ENCODE measurements at places on chromosomes 6 and 20. TPM values are rescaled to one million over a fixed set of nuclear protein-coding genes. Genes with fewer than 3 reads are reported as not detected.

GRCh38 chr20:57429580-57430200 is 38.5 kb downstream of the RBM38 start:
- no peak for DNase-seq

GRCh38 chr6:79079561-79080041 is 1.5 kb upstream of the PHIP start:
- no peak for DNase-seq

DNA sequence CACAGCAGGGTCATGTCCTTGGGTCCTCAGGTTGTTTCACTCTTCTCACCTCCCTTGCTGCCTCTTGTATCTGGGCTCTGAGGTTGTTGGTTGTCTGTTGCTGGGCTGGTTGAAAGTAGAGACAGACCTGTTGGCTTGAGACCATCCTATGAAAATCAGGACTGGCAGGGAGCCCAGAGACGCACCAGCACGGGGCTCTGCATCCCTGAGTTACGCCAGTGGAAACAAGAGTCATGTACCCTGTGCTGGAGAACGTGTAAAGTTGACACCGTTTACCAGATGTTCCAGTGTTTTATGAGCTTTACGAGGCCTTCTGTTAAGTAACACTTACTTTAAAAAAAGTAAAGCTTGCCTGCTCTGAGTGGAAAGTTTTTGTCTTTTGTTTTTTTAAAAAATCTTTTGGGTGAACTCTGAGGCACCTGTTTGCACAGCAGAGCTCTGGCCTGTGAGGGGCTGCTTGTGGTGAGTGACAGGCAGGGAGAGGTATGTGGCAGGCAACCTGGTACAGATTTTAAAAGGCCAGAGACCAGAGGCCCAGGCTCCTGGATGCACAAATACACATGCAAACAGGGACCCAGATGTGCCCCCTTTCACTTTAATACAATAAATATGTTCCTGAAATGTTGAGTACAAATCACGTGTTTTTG is 260.0 kb upstream of the SUPT3H start:
- no peak for DNase-seq

- no peak for DNase-seq
Measured at GRCh38 chr20:24747881-24748595, 201.0 kb upstream of the CST7 start.

GRCh38 chr6:138229072-138229471 is 10.8 kb upstream of the PBOV1 start:
- DNase-seq = no peak

DNA sequence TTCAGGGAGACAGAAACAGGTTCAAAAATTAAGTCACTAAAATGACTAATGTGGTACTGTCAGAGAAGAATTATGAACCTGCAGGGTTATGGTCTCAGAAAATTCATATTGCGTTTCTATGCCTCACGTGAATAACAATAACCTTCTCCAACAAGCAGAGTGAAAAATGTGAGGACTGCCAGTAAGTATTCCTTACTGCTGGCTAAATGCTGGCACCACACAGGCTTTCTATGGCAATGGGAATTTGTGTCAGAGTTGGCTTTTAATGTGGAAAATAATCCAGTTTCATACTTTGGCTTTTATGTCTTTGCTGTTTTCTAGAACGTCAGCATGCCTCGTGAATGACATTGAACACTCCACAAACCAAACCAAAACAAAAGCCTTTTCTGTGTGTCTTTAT is 656.0 kb downstream of the KIF16B start:
- DNase-seq = no peak

- DNase-seq = no peak
Measured at GRCh38 chr6:75103431-75103830, 102.4 kb downstream of the COL12A1 start.

- DNase-seq = no peak
Measured at GRCh38 chr6:52102405-52102804, 15.0 kb upstream of the PKHD1 start.

GRCh38 chr6:153781306-153781705 is 257.7 kb upstream of the OPRM1 start:
- no peak for DNase-seq

DNA sequence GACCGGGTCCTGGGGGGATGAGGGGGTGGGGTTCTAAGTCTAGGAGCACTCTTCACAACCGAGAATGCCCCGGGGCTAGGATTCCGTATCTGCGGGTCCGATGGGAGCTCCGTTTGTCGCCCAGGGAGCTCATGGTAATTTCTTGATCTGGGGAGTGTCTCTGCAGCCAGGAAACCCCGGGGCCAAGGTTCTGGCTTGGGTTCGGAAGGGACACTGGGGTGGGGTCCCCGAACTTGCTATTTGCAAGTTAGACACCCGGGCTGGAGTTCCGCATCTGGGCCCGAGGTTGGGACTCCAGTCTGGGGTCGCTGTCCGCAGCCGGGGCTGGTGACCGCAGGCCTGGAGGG is 397 bp downstream of the PEDS1 start:
- no peak for DNase-seq

GRCh38 chr6:107683183-107683582 is 140.9 kb downstream of the SCML4 start:
- DNase-seq = no peak

DNA sequence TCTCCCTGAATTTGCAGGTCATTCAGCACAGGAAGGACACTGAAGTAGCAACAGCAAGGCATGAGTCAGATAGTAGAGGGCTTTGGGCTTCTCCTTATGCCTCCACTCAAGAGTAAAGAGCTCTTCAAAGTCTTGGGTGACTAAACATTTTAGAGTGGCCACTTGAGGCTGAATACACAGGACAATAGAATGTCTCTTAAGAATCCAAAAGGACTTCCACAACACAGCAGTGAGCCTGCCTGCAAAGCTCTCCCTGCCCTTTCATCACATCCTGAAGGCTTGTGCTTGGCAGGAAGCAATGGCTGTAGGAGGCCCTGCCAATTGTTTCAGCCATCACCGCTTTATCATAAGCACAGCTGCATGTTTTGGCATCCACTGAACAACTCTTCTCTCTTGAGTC is 36.8 kb downstream of the FOXQ1 start:
- no peak for DNase-seq

DNA sequence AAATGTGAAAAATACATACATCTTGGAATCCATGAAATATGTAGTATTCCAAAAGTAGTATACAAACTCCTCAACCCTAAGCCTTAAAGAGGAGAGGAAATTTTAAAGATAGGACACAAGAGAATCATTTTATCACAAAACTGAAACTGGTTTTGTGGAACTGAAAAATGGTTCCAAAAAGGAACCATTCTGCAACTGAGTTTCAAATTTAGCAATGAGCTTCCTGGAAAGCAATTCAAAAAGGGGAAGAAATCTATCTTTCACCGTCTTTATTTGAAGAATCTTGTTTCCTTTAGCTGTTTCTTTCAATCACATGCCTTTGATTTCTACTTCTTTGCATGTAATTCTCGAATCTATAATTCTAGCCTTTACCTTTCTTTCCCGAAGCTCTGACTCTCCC is 32.2 kb upstream of the LAMP5 start:
- no peak for DNase-seq

GRCh38 chr6:70657706-70658105 is 10.0 kb upstream of the SMAP1 start:
- DNase-seq = no peak

DNA sequence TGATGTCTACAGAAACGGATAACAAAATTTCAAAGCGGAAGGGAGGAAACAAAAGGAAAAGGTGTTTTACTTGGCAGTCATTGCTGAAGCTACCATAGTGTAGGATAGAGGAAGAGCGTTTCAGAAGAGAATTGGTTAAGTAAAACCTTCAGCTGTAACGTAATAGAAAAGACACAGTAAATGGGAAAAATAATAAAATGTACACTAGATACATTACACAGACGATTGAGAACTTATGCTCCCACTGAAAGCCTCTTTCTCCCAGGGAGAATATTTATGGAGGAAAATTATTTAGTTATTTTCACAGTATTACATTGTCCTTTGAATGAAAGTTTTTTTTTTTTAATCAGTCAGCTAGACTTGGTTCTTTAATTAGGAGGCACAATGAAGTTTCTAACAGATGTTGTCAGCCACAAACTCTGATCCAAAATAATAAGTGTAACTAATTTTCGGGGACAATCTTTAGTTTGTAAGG is 90.7 kb upstream of the PRDM1 start:
- no peak for DNase-seq

DNA sequence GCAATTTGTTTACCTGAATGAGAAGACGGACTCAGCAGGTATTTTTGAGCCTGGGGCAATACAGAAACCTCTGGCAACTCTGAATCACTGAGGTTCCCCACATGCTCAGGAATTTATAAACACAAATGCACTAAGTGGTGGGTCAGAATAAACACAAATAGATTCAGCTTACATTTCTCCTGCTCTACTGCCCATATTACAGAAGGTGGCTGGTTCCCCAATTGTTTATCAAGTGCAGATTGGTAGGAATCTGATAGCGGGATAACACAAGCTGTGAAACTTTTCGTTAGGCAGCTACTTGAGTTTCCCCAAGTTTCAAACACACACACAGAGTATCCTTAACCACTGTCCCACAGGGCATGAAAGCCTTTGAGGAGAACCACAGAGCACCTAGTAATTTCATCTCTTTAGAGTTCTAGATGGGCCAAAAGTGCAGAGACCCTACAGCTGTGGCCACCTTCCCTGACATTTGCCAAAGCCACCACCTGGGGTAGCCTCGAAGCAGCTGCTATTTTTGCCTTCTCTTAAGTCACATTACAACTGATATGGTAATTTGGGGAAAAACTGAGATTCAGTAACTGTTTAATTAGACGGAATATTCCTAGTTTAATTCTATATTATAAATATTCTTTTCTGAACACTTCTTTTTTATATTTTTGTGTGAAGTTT is 204.2 kb upstream of the PTCHD4 start:
- DNase-seq = no peak

DNA sequence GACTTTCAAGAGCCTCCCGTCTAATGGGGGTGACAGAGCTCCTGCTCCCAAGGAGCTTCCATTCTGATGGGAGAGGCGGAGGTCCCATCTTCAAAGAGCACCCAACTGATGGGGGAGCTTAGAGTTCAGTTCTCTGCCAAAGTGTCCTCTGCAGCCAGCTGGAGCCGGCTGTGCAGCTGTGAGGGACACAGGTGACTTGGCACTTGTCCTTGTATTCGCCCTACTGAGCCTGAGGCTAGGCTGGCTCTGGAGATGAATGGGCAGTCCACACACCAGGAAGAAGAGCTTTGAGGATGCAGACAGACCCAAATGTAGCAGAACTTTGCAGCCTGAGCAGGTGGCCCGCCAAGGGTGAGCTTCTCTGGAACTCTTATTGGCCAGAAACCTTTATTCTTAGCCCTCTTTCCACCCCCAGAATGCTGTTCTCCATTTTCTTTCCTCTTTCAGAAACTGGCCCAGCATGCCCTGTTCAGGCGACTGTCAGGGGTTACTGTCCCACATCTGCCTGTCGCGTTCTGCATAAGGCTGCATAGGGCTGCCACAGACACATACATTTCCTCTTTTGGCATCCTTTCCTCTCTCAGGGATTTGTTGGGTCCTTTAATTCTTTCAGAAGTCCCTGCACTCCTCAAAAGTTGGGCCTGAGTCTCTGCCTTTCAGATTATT is 108.7 kb upstream of the LRFN2 start:
- DNase-seq = no peak

MATN4 gene
- total RNA-seq = not detected

NRSN1 gene
- not detected for total RNA-seq

MARCKS gene
- total RNA-seq = 9.8 TPM

PARD6B gene
- total RNA-seq = 4.4 TPM

CAPN11 gene
- 0.16 TPM for total RNA-seq

PRND gene
- total RNA-seq = not detected

SMLR1 gene
- not detected for total RNA-seq

TMC2 gene
- not detected for total RNA-seq

SEL1L2 gene
- total RNA-seq = not detected

GJA10 gene
- total RNA-seq = not detected

SEMG1 gene
- not detected for total RNA-seq

RBBP9 gene
- total RNA-seq = 8.6 TPM

PTCRA gene
- total RNA-seq = 1.6 TPM

C4A gene
- 175 TPM for total RNA-seq

MAK gene
- not detected for total RNA-seq

MEP1A gene
- not detected for total RNA-seq

PPP1R3G gene
- total RNA-seq = 16.4 TPM

GINS1 gene
- total RNA-seq = 0.33 TPM

All from right atrium auricular region (tissue), 2 donors.